ENCODE measurements at places on chromosomes 3 and 15. TPM values are rescaled to one million over a fixed set of nuclear protein-coding genes. Genes with fewer than 3 reads are reported as not detected.

The CCK gene
- not detected for total RNA-seq

The RARRES1 gene
- not detected for total RNA-seq

The APH1B gene
- total RNA-seq, result 6.6 TPM

The PRKCD gene
- 25.9 TPM for total RNA-seq

The SLC2A2 gene
- total RNA-seq, result not detected

The CLRN1 gene
- total RNA-seq, result not detected

The NMNAT3 gene
- 2.3 TPM for total RNA-seq

The FBXW12 gene
- not detected for total RNA-seq

The CKMT1B gene
- total RNA-seq, result not detected

The RHCG gene
- not detected for total RNA-seq

The SEMA5B gene
- not detected for total RNA-seq

The CPNE9 gene
- not detected for total RNA-seq

The CDC25A gene
- total RNA-seq, result 33.7 TPM

The ADAMTS9 gene
- total RNA-seq, result not detected

The UBXN7 gene
- 58.1 TPM for total RNA-seq

The RETNLB gene
- total RNA-seq, result not detected

The ITIH4 gene
- 6.3 TPM for total RNA-seq

The CCR8 gene
- 0.51 TPM for total RNA-seq

The MNS1 gene
- total RNA-seq, result 0.10 TPM

The CPLX3 gene
- total RNA-seq, result not detected

The LOXL1 gene
- 3.3 TPM for total RNA-seq

The PIERCE2 gene
- 0.34 TPM for total RNA-seq

The GOLGA8H gene
- not detected for total RNA-seq

The ETV5 gene
- total RNA-seq, result 1.3 TPM

The C15orf62 gene
- total RNA-seq, result 0.39 TPM

The NFKBIZ gene
- total RNA-seq, result 65.9 TPM

The BOC gene
- total RNA-seq, result not detected

The GRK7 gene
- total RNA-seq, result not detected

The TMIE gene
- 0.93 TPM for total RNA-seq

The GABRB3 gene
- total RNA-seq, result 0.17 TPM

The ANKUB1 gene
- not detected for total RNA-seq

The TTBK2 gene
- total RNA-seq, result 12.6 TPM

The GP5 gene
- 0.31 TPM for total RNA-seq

The GOLGA6L4 gene
- 1.6 TPM for total RNA-seq

The TFDP2 gene
- 19.1 TPM for total RNA-seq

The CCR4 gene
- 137 TPM for total RNA-seq

The OCA2 gene
- not detected for total RNA-seq

The LRRC31 gene
- total RNA-seq, result not detected

The TGM4 gene
- not detected for total RNA-seq

The TRPM7 gene
- total RNA-seq, result 44.8 TPM

The ALDH1L1 gene
- total RNA-seq, result not detected

The C3orf52 gene
- total RNA-seq, result 4.4 TPM

The SLC28A2 gene
- total RNA-seq, result not detected

The CLDN16 gene
- not detected for total RNA-seq

The CMTM8 gene
- 13.0 TPM for total RNA-seq

The SPSB4 gene
- total RNA-seq, result not detected

The IGSF11 gene
- 0.15 TPM for total RNA-seq

The NUSAP1 gene
- total RNA-seq, result 227 TPM

The TNNC1 gene
- 3.0 TPM for total RNA-seq

The TGM5 gene
- total RNA-seq, result not detected

The HYAL1 gene
- total RNA-seq, result not detected

The CYP1A1 gene
- total RNA-seq, result 1.1 TPM

The MTFMT gene
- total RNA-seq, result 18.3 TPM

The WDR72 gene
- total RNA-seq, result not detected

The ITPKA gene
- total RNA-seq, result 4.7 TPM

The CLDN18 gene
- not detected for total RNA-seq

All from activated CD4-positive, alpha-beta memory T cell treated with anti-CD3 and anti-CD28 coated beads for 36 hours (primary cell).